GM06990 (cell line): ENCODE measurements at places on chromosomes 6 and 20.

- DNase-seq, result no peak
Observed at GRCh38 chr6:54085047-54085446, 26.2 kb upstream of the MLIP start.

DNA sequence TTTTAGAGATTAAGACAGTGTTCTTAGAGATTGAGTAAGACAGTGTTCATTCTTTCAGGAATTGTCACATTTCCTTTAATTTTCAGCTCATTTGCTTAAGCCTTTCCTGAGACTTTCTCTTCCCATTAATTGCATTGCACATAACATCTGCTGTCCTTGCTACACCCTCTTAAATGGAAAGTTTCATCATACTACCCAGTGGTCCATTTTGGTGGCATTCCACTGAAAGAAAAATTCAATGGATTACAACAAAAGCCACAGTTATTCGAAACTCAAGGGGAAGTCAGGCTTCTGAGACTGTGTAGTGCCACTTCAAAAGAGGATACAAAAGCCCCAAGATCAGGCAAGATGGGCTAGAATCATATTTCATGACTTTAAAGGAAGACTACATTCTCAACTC lies 64.0 kb downstream of the RSPO3 start:
- no peak for DNase-seq

GRCh38 chr20:44361021-44361420 lies 5.5 kb downstream of the HNF4A start:
- no peak for DNase-seq

DNA sequence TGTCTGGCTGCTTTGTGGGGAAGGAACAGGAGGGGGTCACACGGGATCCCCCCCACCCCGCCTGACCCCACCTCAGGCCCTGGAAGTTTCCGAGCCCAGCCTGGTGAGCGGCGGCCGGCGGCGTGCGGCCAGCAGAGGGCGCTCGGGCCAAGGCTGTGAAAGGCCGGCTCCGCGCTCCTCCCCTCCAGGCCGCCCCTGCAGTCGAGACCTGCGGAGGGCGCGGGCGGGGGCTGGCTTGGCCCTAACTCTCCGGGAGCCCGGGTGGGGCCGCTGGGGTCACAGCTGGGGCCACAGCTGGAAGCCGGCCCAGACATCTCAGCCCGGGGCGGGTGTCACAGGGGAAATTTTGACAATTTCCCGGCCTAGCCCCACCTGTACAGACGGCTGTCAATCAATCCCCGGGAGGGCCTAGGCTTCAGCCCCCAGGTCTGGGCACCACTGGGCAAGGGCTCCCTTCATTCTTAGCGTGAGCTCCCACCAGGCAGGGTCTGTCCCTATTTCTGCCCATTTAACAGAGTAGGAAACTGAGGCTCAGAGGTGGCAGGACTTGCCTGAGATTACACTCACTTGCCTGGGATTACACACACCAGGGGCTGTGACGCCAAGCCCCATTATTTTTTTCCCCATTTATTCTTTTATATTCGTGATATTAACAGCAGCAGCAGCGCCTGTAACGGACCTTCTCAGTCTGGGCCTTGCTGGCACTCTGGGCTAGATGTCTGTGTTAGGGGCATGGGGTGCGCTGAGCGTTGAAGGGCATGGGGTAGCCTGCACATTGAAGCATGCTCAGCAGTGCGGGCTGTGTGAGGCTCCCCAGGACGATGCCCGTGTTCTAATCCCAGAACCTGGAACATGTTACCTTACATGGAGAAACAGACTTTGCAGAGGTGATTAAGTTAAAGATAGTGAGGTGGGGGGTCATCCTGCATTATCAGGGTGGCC lies 23.0 kb downstream of the ZBP1 start:
- peak; percentile 66 for DNase-seq

GRCh38 chr6:70258483-70258882 lies 44.4 kb downstream of the COL9A1 start:
- DNase-seq, result no peak

GRCh38 chr6:33278392-33278741 lies 1.4 kb downstream of the B3GALT4 start:
- no peak for DNase-seq
